ENCODE measurements at places on chromosomes 12 and 14.

DNA sequence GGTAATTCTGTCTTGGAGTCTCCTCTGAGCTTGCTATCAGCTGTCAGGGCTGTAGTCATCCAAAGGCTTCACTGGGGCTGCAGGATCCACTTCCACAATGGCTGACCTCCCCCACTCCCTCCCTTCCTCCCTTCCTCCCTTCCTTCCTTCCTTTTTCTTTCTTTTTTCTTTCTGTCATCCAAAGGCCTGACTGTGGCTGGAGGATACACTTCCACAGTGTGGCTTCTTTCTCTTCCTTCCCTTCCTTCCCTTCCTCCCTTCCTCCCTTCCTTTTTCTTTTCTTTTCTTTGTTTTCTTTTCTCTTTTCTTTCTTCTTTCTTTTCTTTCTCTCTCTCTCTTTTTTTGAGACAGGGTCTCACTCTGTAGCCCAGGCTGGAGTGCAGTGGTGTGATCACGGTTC is 30.6 kb downstream of the ARF6 start:
- no peak for DNase-seq

- no peak for DNase-seq
Observed at GRCh38 chr12:57621497-57622292, 10.5 kb downstream of the ARHGEF25 start.

DNA sequence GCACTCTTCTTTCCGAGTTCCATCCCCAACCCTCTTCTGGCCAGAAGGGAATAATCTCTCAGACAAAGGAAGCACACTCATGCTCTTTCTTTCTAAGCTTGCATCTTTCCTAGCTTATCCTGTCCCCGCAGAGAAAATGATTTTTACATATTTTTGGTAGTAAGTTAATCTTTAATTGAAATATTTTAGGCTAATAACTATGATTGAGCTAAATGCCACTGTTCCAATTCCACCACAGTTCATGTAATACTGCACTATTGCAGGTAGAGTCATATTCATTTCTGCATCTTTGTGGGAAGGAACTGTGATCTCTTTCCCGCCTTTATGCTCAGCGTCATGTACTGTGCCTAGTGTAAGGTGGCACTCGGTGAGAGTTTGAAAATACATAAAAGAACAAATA is 158.9 kb upstream of the FOXG1 start:
- DNase-seq: no peak

DNA sequence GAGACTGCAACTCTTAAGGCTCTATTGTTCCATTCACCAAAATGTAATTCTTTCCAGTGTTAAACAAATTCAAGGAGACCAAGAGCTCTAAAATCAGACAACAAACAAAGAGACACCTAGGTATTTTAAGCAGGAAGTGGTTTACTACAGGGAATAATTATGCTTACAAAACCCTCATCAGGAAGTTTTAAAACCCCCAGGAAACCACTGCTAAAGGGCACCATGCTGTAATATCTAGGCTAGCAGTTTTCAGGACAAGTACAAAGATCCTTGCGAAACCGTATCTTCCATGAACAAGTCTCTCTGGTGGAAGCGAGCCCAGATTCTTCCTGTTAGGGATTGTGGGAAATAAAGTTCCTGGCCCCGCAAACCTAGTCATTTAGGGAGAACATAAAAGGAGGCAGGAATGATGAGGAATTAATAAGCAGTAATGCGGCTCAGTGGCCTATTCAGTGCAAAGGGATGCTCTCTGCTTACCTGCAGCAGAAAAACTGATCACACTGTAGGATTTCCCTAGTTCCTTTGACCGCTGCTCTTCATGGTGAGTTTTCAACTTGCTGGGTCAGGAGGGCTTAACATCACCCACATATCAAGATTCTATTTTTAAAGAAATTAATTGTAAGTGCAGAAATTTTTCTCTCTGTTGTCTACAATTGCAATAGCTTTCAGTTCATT is 42.8 kb downstream of the ACSM4 start:
- no peak for DNase-seq

DNA sequence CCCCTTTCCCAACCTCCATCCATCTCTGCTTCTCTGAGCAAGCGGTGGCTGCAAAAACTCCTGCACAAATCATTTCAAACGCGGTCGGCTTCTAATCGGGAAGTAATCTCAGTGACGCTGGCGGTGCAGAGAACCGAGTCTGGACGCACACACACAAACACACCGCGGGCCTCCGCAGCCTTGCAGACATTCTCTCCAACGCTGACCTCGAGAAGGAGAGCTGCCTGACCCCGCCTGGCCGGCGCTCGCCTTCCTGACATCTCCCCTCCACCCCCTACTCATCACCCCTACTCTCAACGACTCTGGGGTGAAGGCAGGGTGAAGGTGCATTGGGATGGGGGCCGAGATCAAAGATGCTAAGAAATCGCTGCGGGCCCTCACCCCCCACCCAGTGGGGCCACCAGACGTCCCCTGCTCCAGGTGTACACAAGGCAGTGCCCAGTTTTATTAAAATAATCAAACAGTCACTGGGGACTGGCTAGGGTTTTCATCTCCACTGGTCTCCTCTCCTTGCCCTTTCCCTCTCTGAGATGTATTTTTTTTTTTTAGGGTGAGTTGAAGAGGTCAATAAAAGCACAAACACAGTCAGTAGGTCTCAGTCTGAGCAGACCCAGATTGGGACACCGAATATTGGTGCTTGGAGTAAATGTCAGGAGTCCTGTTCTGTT is 506 bp upstream of the TBX5 start:
- no peak for DNase-seq

Measured in epithelial cell of proximal tubule (primary cell).